Activated CD8-positive, alpha-beta T cell treated with anti-CD3 and anti-CD28 coated beads for 36 hours (primary cell): ENCODE measurements at places on chromosomes 12 and 14. TPM values are rescaled to one million over a fixed set of nuclear protein-coding genes. Genes with fewer than 3 reads are reported as not detected.
A peak's percentile ranks its signal among the peaks of the same experiment; 100 is the strongest.

DNA sequence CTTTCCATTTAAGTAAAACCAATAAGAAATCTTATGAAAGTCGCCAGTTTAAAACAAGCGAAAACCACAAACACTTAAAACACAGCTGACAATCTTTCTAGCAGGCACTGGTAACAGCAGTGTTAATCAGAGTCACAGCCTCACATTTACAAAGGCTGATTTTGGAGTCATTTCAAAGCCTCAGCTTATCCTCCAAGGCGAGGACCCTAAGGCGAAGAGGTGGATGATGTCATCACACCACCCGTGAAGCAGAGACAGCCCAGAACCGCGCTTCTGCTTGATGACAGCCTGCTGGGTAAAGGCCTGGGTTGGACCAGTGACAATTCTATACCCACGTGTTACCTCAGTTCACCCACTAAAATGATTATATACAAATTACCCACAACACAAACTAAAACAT lies 10.1 kb downstream of the GOLGA3 start:
- DNase-seq = no peak

- no peak for DNase-seq
Measured at GRCh38 chr14:27672047-27672446, 1074.2 kb upstream of the NOVA1 start.

- DNase-seq = no peak
Measured at GRCh38 chr12:30836656-30837445, 82.1 kb upstream of the CAPRIN2 start.

CSRP2 gene
- total RNA-seq = 1.2 TPM

- no peak for DNase-seq
Measured at GRCh38 chr14:94646066-94646465, 33.9 kb downstream of the SERPINA3 start.

TXNDC16 gene
- total RNA-seq = 5.7 TPM

- DNase-seq = no peak
Measured at GRCh38 chr12:19759227-19759626, 319.9 kb downstream of the AEBP2 start.

DNA sequence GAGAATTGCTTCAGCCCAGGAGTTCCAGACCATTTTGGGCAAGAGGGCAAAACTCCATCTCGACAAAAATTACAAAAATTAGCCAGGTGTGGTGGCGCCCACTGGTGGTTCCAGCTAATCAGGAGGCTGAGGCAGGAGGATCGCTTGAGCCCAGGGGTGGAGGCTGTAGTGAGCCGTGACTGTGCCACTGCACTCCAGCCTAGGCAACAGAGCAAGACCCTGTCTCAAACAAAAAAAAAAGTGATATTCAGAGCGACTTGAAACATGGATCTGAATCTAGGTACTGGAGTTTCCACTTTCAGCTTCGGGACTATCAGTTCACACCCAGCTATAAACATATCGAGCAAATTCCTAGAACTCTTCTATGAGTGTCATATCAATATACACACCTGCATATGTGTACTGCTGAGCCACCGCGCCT lies 16.3 kb upstream of the RNF34 start:
- DNase-seq = no peak

DNA sequence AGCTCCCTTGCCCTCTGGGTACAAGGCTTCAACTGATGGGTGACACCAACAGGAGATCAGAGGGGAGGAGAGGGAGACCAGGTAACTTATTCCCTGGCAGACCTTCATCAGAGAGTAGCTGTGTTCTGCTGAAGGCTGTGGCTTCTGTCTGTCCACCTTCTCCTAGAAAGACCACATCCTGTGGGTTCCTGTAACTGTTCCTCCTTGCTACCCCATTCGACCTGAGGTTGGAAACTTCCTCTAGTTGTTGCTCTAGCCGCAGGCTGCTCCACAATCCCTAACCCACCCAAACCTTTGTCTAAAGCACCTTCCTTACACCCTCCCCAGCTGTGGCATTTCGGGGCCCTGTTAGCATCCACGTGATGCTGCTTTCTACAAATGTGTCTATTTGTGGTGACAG lies 454.2 kb downstream of the DPF3 start:
- peak; percentile 68 for DNase-seq

DNA sequence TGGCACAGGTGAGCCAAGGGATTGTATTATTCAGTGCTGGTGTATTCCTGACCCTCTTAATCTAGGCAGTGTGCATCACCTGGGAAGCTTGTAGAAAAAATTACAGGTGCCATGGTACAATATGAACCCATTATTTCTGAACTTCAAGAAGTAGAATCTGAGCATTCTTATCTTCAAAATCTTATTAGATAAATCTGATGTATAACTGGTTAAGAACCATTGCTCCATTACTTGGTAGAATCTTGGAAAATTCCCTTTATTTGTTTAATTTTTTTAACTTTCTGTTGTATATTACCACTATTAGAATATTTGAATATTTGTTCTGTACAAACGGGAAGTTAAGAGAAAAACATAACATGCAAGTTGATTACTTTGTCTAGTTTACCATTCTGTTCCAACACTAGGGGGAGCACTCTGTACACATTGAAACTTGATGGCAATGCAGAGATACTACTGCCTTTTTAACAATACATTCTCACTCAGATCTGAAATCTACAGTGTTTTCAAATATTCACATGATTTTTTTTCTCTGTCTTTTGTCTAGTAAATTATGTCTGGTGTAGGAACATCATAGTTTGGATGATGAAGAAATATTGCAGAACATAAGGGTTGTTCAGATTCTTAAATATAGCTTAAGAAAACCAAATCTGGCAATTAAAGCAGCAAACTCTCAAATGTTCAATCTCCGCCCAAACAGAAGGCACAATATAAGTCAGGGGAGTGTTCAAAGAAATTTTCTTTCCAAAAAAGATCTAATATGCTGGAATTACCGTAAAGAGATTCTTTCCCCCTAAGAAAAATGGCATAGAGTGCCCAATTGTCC lies 196.6 kb downstream of the PCNX1 start:
- no peak for DNase-seq

DNA sequence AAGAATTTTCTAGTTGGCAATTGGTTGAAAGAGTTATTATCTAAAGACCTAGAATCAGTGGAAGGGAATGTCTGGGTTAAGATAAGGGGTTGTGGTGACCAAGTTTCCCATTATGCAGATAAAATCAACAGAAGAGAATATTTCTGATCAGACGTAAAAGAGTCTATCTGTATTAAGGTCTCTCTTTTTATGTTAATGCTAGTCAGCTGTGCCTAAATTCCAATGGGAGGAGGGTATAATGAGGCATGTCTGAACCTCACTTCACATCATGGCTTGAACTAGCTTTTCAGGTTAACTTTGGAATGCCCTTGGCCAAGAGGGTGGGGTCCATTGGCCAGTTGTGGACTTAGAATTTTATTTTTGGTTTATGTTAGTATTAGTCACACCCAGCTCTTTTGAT lies 34.3 kb upstream of the CHST11 start:
- DNase-seq = no peak

CORO1C gene
- 90.1 TPM for total RNA-seq

GRCh38 chr14:50452296-50452695 lies 55.6 kb upstream of the CDKL1 start:
- no peak for DNase-seq

- no peak for DNase-seq
Measured at GRCh38 chr12:114409852-114410600, 4.1 kb upstream of the TBX5 start.

- no peak for DNase-seq
Measured at GRCh38 chr12:129687731-129688130, 216.1 kb downstream of the TMEM132D start.

DNA sequence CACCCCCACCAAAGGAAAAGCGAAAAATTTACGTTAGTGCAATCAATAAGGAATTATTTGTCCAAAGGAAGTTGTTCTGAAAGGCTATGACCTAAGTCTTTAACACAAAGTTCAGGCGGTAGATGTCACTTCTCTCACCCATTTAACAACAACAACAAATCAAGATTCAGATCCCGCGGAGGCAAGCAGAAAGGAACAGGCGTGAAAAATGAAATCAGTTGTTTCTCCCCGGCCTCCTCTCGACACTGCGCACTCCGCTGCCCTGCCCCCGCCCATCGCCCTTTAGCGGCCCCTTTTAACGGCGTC lies 1.4 kb downstream of the DENND5B start:
- peak; percentile 69 for DNase-seq

- DNase-seq = no peak
Measured at GRCh38 chr14:45743884-45744283, 490.9 kb upstream of the MIS18BP1 start.

- no peak for DNase-seq
Measured at GRCh38 chr12:59164991-59165718, 244.9 kb upstream of the LRIG3 start.

GRCh38 chr14:52901357-52901980 lies 49.4 kb downstream of the FERMT2 start:
- no peak for DNase-seq

DNA sequence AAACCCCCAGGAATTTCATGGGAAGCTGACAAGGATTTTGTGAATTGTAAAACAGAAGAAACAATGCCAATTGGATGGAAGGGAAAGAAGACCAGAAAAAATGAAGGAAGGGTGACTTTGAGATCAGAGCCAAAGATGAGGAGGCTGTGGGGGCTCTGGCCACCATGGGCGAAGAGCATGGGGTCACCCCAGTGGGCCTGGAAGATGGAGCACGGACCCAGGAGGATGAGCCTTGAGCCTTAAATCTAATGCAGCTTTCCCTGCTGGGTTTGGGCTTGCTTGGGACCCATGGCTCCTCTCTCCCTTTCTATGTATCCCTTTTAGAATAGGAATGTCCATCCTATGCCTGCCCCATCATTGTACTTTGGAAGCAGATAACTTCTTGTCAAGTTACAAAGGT lies 322.2 kb downstream of the TMEM121 start:
- no peak for DNase-seq

DNA sequence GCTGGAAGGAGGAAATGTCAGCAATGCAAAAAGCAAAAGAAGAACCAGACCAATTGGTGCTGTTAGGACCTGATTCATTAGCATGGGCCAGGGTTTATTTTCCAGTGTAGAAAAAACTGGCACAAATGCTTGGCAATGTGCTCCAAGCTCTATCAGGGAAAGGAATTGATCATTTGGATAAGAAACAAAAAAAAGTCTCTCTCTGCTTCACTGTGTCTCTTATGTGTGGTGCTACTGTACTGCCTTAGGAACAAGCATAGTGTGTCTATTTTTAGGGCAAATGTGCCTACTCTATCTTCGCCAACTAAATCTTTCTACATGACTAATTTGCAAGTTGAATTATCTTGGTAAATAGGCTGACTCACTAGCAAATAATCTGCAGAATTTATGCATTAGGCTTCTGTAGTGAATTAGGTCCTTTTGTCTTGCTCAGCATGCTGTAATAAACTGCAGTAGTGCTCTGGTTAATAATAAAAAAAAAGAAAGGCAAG lies 236.7 kb downstream of the MDGA2 start:
- DNase-seq = no peak

DNA sequence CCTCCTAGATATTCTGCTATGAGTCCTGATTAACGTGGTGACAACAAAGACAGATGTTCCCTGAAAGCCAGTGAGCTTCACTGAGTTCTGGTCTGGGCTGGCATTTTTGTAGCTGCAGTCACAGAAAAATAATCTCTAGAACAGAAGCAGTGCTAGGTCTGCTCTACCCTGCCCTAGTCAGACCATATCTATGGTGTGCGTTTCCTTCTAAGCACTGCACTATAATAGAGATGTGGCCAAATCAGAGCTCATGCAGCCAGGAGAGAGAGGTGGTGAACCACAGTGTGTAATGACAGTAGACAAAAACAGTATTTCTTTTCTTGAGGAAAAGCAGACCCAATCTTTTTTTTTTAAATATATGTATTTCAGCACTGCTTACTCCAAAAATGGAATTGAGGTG lies 76.3 kb downstream of the CMAS start:
- DNase-seq = no peak

DNA sequence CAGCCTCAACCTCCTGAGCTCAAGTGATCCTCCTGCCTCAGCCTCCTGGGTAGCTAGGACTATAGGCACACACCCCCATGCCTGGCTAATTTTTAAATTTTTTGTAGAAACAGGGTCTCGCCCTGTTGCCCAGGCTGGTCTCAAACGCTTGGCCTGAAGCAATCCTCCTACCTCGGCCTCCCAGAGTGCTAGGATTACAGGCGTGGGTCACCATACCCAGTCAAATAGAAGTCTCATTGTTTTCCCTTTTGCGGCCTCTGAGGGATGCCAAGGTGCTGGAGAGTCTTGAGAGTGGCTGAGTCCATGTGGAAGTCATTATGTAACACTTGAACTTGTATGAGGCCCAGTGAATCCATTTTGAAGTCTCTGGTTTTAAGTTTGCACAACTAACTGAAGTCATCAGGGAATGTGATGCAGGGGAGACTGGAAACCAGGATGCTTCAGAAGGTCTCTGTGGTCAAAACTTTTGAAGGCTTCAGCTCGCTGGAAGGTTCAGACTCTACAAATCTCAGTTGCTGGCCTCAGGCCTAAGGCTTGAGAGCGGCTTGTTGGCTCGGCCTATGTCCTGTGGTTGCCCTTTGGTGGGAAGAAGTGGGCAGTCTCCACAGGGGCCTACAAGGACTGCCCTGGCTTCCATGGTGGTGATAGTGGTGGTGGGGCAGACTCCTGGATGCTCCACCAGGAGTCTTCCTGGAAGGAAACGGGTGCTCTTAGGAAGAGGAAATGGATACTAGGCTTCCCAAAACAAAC lies 29.2 kb downstream of the GALNT16 start:
- DNase-seq = no peak

DYNLL1 gene
- total RNA-seq = 137 TPM

GRCh38 chr14:104773505-104774452 lies 20.8 kb downstream of the SIVA1 start:
- no peak for DNase-seq
